ENCODE measurements at places on chromosomes 11 and 22. TPM values are rescaled to one million over a fixed set of nuclear protein-coding genes. Genes with fewer than 3 reads are reported as not detected.

Gene OR51D1
- not detected for total RNA-seq

Gene LRRC10B
- 0.76 TPM for total RNA-seq

Gene OR5B21
- not detected for total RNA-seq

Gene POU2AF3
- not detected for total RNA-seq

Gene GLYAT
- not detected for total RNA-seq

Gene HBB
- 65.8 TPM for total RNA-seq

Gene OR52E1
- total RNA-seq, result not detected

Gene DEUP1
- not detected for total RNA-seq

Gene OR56B1
- not detected for total RNA-seq

DNA sequence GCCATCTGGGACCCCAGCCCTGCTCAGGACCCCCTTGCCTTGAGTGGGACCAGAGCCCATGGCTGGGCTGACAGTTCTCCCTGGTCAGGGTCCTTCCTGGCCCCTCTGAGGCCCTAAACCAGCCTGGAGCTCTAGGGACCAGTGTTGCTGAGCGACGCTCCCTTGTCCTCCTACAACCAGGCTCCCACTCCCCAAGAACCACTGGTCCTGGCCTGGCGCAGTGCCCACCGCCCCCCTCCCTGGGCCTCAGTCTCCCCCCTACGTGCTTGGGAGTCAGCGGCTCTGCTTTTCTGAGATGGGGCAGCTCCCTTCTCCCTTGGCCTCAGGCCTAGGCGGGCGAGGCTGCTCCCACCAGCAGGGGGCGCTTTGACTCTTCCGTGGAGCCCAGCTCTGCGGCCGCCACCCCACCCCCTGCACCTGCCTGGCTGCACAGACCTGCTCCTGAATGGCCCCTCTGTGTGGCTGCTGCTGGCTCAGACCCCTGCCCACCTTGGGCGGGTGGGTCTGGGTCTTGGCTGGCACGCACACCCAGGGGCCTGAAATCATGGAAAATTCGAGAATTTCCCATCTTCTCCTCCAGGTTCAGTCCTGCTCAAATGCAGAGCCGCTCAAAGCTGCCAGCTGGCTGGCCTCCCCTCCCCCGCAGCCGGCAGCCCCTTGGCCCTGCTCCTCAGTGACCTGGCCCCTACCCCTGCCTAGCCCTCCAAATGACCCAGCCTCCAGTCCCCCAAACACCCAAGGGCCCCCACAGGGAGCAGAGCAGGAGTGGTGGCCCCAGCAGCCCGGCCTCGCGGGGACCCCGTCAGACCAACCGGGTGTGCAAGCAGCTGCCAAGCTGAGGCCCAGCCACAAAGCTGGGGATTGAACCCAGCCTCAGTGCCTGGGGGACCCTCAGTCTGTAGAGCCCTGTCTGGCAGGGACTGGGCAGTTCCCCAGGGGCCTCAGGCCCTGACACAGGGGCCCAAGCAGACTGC, 9.1 kb downstream of the PRR33 start:
- DNase-seq, result peak; percentile 95

DNA sequence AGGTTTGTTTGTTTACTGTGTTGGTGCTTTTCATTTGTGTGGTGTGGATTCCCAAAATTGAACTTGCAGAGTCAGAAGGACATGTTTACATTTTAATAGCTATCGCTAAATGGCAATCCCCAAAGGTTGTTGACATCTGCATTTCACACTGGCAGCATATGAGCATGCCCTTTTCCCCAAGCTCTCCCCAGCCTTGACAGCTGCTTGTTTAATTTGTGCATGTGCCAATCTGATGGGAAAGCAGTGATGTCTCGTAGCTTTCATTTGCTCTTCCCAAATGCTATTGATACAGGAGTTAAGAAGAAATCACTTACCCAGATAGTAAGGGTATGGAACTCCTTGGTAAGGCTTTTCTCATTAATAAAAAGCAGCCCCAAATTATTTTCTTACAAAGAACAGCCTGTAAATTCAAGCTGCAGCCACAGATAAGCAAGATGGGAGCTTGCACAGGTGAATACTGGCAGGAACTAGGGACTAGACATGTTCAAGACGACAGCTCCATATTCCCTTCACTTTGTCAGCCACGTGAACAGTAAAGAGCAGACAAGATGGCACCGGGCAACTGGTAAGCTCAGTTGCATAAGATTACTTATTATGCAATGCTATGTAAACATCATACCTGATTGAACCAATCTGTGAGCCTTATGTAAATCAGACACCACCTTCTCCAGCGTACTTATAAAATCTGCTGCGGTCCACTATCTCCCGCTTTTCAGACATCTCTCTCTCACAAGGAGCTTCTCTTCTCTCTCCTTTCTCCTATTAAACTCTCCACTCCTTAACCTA, 87.4 kb downstream of the IGLL5 start:
- no peak for DNase-seq

DNA sequence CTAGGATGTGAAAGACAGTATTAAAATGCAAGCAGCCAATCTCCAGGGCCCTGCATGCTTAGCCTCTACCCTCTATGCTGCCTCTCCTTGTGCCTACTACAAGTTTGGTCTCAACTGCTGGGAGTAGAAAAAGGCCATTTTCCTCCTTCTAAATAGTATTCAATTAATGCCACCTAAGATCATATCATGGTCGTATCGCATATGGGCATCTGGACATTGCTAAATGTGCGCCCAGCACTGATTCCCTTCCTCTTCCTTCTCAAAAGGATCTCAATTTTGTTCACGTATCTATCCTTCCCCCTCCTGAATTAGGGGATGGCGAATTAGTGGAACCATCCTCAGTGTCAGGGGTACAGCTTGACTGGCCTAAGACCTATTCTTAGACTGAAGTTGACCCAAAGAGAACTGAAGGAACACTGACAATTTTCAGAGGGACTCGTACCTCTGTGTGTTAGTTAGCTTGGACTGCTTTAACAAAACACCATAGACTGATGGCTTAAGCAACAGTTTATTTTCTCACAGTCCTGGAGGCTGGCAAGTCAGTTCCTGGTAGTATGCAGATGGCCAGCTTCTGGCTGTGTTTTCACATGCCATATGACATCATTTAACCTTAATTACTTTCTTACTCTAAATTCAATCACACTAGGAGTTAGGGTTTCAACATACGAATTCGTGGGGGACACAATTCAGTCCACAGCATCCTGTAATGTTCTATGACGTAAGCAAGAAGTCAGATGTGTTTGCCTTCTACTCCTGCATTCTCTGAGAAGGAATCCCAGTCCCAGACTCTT, 8.5 kb upstream of the NUP50 start:
- DNase-seq, result no peak

GRCh38 chr22:44068422-44069191, 44.5 kb downstream of the PARVB start:
- DNase-seq, result peak; percentile 33

GRCh38 chr11:85663753-85664614, 945 bp downstream of the CREBZF start:
- DNase-seq, result peak; percentile 96

GRCh38 chr11:97118614-97119200, 728.9 kb downstream of the JRKL start:
- no peak for DNase-seq

DNA sequence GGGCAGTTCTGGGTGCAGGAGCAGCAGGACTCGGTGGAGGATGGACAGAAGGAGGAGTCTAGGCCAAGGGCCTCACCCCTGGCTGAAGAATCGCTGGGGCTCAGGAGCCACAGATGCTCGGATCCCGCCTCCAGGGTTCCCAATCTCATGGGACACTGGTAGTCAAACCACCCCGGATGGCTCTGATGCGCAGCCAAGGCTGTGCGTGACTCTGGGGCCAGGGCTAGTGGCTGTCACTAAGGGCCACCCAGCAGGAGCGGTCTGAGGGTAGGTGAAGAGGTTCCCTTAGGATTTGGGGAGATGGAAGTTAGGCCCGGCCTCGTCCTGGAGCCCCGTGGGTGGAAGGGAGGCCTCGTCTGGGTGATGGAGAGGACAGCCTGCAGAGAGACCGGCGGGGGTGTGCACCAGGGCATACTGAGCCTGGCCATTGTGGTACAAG, 300.6 kb downstream of the TBC1D22A start:
- DNase-seq, result peak; percentile 66

- DNase-seq, result no peak
Measured at GRCh38 chr22:22556995-22557925, 1.8 kb downstream of the PRAME start.

GRCh38 chr22:27648074-27648473, 153.5 kb downstream of the MN1 start:
- DNase-seq, result no peak

- DNase-seq, result peak; percentile 66
Measured at GRCh38 chr11:10407055-10407454, 48.0 kb upstream of the AMPD3 start.

DNA sequence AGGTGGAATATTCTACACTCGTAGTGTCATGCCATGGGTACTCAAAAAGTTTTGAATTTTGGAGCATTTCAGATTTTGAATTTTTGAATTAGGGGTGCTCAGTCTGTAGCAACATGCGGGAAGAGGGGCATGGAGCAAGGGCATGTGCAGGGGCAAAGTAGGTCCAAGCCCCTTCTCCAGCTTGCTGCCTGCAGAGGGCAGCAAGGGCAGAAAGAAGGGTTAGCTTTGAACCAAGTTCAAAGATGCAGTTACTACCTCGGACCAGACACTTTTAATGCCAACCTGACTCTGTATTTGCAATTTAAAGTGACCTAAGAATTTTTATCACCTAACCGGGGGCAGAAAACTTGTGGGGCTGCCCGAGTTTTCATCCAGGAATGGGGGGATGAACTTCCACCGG, 68.2 kb downstream of the CD82 start:
- DNase-seq, result peak; percentile 76

DNA sequence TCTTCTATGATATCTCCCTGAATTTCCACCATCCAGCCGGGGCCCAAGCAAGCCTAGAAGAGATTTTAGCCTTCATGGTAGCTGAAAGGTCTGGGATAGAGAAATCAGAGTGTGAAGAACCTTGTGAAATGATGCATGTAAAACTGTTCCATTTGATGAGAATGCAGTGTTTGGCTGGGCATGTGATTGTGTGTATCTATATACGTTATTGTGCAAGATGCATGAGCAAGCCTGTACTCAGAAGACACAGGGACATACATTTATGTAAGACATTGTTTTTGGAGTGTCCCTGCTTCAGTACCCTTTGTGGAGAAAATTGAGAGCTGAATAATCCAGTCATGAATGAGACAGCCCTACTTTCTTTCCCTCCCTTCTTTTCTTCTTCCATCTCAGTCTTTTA, 15.2 kb upstream of the OR52K2 start:
- no peak for DNase-seq

- DNase-seq, result no peak
Measured at GRCh38 chr22:46587061-46587460, 33.1 kb upstream of the GRAMD4 start.

DNA sequence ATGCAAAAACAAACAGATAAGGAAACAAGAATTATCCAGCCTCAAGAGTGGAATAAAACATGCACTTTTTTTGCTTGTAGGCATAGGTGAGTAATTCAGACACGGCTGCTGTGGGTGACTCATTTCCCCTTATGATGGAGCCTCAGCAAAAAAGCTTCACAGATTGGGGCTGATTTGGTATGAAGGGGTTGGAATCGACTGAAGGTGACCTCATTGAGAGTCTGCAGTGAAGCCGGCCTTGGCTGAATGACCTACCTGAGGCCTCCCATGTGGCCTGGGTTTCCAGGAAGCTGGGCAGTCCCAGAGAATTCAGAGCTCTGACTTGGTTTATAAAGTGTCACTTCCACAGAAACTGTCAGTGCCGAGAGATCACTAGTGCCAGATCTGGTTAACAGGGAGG, 34.2 kb upstream of the VPREB1 start:
- DNase-seq, result no peak

DNA sequence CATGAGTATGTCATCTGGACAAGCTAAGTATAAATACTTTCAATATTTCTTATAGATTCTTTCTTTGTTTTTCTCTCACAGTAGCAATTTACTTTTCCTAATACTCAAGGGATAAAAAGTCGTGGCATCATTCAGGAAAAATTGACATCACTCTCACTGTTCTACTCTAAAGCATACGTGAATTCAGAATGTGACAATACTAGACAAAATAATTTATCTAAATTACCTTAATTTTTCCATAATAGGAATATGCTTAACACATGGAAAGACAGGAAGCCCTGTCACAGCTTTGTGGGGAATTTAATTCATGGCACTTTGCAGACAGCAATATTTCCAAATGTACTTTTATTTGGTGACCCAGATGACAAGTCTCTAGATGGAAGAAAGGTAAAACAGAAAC, 394.6 kb downstream of the DLG2 start:
- no peak for DNase-seq

DNA sequence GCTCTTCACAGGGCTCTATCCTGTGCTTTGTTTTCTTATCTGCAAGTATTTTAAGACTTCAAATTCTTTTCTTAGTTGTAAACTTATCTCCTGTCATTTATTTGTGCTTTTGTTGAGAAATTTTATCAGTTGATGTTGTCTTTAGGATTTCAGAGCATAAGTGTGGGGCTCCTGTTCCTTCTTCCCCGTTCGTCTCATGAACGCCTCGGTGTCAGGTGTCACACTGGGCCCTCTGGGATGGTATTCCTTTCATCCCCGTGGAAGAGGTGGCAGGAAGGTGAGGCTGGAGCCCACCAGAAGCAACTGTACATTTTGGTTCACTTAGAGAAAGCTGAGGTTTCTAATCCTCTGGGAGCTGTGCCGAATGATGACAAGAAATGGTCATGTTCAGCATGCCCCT, 17.9 kb downstream of the NADSYN1 start:
- DNase-seq, result no peak
